ENCODE measurements at places on chromosomes 6 and 20. TPM values are rescaled to one million over a fixed set of nuclear protein-coding genes. Genes with fewer than 3 reads are reported as not detected.

Gene TFAP2D
- not detected for total RNA-seq

Gene CLPSL1
- total RNA-seq = not detected

Gene GRIK2
- 3.7 TPM for total RNA-seq

Gene FAM83B
- total RNA-seq = not detected

Gene CFAP206
- total RNA-seq = not detected

Gene SLC17A2
- total RNA-seq = not detected

Gene C6orf132
- under 0.01 TPM for total RNA-seq

Gene PROCR
- 50.6 TPM for total RNA-seq
